NCI-H187 (cell line): ENCODE measurements at places on chromosomes 6 and 20.
A peak's percentile ranks its signal among the peaks of the same experiment; 100 is the strongest.

- DNase-seq, result no peak
Measured at GRCh38 chr6:67986694-67987232, 648.3 kb upstream of the ADGRB3 start.

DNA sequence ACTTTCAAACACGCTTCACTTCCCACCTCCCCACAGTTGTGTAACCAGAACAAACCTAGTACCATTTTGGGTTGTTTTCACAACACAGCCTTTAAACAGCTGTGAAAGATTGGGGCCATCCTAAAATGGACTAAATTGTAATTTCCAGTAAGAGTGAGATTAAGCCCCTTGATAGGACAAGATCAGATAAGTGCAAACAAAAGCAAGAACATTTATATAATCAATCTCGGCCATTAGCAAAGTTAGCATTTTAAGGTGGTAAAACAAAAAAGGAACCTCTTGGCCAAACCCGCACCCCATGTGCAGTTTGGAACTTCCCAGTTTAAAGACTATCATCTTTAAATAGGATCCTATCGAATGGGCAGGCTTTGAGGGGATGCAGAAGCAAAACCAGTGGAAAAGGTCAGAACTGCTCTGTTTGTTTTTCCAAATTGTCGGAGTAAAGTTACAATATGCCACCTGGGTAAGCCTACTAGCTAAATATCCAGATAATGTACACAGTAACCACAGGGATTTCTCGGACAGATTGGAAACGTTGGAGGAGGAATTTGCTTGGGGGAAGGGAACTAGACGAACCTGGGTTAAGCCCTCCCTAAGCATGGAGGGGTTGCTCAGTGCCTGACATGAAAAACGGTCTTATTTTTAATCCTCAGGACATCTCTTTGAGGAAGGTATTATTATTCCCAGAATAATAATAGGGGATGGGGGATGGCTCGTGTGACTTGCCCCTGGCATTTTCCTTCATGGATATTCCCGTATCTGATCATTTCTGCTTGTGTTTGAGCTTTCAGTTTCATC, 159.8 kb upstream of the SALL4 start:
- no peak for DNase-seq

DNA sequence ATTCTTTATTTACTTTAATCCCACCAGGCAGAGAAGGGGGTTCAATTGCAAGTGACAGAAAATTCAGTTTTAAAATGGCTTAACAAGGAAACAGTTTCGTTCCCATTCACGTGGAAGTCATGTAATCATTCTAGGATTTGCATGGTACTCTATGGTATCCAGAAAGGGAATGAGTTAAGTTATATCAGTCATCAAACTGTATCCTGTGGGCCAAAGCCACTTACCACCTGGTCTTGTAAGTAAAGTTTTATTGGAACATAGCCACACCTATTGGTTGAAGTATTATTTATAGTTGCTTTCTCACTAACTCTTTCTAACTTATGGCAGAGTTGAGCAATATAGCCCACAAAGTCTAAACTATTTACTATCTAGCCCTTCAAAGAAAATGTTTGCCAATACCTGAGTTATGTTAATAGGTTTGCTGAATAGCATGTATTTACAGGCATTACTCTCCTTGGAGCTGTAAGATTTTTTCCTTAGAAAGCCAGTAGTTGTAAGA, 10.2 kb upstream of the MMS22L start:
- no peak for DNase-seq

DNA sequence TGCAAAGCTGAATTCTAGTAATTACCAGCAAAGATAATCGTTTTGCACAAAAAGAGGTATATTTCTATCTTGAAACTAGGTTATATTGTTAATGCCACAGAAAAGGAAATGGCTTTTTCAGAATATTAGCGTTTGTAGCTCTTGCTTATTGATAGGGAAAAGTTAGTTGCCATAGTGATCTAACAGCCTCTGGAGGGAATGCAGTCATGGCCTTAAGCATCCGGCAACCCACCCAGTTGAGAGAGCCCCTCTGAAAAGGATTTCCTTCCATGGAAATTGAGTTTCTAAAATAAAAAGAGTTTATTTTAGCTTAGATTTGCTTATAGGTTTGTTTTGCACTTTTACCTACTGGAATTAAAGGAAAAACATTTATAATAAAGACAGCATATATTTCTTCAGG, 224.5 kb downstream of the BCKDHB start:
- DNase-seq, result no peak

DNA sequence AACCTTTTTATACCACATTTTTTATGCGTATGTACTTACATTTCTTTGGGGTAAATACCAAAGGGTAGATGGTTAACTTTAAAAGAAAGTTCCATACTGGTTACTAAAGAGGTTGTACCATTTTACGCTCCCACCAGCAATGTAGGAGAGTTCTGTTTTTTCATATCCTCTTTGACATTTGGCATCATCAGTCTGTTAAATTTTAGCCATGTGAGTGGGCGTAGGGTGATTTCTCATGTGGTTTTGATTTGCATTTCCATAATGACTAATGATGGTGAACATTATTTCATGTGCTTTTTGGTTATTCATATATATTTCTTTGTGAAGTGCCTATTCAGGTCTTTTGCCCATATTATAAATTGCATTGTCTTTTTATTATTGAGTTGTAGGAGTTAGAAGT, 194.2 kb downstream of the PRL start:
- no peak for DNase-seq

DNA sequence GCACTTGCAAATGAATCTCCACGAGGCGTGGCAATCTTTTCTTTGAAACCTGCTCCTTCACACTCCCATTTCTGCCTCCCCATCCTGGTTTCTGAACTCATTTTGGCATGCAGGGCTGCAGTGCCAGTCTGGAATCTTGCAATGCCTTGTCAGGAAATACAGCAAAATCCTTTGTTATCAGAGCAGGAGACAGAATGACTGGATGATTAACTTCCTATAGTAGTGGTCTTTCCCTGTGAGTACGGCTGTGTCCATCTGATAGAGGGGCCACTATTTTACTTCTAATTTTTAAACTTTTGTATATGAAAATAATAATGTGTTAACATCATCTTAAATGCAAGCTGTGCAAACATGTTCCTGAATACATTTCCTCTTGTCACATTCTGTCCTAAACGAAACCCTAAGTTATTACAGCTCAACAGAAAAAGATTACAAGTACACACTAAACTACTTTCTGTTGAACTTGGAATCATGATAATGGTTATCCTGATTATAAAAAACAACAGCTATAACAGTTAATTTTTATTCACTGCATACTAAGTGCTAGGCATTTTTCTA, 140.2 kb downstream of the KIF13A start:
- no peak for DNase-seq

DNA sequence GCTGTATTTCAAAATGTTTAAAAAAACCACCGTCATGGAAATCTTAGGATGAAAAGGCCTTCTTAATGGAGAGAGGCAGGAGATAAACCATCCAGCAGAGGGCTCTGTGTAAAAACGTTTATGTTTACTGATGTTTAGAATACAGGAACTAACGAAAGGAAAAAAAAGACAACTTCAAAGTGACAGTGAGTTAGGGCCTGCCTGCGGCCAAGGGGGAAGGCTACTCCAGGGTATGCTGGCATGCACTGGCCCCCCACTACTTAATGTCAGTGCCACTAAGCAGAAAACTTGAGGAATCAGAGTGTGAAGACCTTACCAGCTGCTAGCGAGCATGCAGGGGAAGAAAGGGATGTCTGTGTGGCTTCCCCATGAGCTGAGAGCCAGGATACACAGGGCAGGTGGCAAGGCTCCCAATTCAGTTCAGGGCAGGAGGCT, 47.7 kb downstream of the AKAP7 start:
- DNase-seq, result no peak

- no peak for DNase-seq
Measured at GRCh38 chr6:142881290-142881689, 63.7 kb downstream of the HIVEP2 start.

DNA sequence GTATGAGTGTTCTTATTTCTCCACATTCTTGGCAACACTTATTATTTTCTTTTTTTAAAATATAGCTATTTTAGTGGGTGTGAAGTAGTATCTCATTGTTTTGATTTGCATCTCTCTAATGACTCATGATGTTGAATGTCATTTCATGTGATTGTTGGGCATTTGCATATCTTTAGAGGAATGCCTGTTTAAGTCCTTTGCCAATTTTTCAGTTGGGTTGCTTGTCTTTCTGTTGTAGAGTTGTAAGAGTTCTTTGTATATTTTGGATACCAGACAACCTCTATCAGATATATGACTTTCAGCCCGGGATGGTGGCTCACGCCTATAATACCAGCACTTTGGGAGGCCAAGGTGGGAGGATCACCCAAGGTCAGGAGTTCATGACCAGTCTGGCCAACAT, 5.1 kb upstream of the POPDC3 start:
- DNase-seq, result no peak

- no peak for DNase-seq
Measured at GRCh38 chr6:26474439-26474881, 16.7 kb downstream of the BTN2A1 start.

- no peak for DNase-seq
Measured at GRCh38 chr6:41581381-41581991, 35.3 kb downstream of the FOXP4 start.

- peak; percentile 8 for DNase-seq
Measured at GRCh38 chr6:27312146-27312949, at the start of gene POM121L2. Gene POM121L2, minus strand, starts transcription at chr6:27312273. Its CDS starts 103 bp downstream, at chr6:27312170.
